ENCODE measurements at places on chromosomes 4 and X. TPM values are rescaled to one million over a fixed set of nuclear protein-coding genes. Genes with fewer than 3 reads are reported as not detected.

DNA sequence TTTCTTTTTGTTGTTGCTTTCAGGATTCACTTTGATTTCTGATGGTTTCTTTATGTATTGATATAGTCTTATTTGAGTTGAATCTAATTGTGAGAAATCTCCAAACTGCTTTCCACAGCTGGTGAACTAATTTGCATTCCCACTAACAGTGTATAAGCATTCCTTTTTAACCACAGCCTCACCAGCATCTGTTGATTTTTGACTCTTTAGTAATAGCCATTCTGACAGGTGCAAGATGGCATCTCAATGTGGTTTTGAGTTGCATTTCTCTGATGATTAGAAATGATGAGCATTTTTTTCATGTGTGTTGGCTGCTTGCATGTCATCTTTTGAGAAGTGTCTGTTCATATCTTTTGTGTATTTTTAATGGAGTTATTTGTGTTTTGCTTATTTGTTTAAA is 1023.1 kb downstream of the SH3BGRL start:
- no peak overlapping the region for H3K4me3 ChIP-seq
- no peaks in the 10 kb centered on the region for H3K36me3 ChIP-seq
- DNase-seq, result no peak
- H3K27me3 ChIP-seq, result no peaks in the 10 kb centered on the region

Gene PHOX2B
- total RNA-seq, result not detected

Gene FGB
- total RNA-seq, result not detected

Gene RNF212
- total RNA-seq, result 3.8 TPM

- no peak overlapping the region for H3K27ac ChIP-seq
- DNase-seq, result no peak
- H3K36me3 ChIP-seq, result no peaks in the 10 kb centered on the region
- H3K4me1 ChIP-seq, result no peaks in the 10 kb centered on the region
Observed at GRCh38 chr4:165199286-165199685, 8.1 kb upstream of the KLHL2 start.

Gene IQCM
- not detected for total RNA-seq

DNA sequence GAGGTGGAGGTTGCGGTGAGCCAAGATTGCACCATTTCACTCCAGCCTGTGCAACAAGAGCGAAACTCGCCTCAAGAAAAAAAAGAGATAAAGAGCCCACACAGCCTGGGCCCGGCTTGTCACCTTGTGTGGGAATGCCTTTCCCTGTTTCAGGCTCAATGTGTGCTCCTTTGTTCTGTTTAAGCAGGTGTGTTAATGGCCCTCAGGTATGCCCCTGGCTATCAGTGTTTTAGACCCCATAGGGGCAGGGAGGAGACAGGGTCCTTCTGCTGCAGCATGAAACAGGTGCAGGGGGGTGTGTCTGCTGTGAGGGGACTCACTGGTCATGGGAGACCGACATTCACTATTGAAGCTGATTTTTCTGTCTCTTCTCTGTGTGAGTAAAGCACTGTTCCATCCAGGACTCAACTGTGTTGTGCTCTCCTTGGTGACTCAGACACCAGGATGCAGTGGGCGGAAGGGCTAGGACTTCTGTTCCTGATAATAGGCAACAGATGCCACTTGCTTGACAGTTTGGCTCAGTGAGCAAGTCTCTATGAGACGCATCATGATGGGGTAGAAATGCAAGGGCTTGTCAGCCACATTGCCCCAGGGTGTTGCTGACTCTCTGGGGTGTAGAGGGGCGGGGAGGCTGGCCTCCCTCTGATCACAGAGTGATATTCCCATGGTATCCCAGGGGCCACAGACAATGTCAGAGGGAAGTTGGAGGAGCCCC is 15.6 kb upstream of the LAP3 start:
- no peak overlapping the region for H3K4me3 ChIP-seq
- H3K27me3 ChIP-seq, result no peaks in the 10 kb centered on the region
- no peak overlapping the region for H3K27ac ChIP-seq
- no peaks in the 10 kb centered on the region for H3K4me1 ChIP-seq

Gene HSFX4
- not detected for total RNA-seq

DNA sequence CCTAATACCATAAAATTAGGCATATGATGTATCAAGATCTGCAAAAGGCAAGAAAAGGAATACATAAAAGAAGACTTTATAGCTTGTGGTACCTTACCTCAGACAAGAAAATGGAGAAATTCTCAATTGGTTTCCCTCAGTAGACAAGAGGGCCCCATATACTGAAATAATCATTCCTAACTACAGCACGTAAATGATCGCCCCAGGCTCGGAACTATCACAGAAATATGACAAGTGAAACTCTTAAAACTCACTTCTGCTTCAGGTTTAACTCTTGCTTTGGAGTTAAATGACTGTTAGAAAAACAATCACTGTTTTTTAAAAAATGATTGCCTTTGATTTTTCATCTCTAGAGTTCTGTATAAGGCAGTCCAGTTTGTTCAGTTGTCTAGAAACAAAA is 38.6 kb upstream of the NAP1L5 start:
- no peak for DNase-seq
- no peaks in the 10 kb centered on the region for H3K36me3 ChIP-seq
- peaks cover 16% of the 10 kb centered on the region for H3K4me1 ChIP-seq

- no peak overlapping the region for H3K27ac ChIP-seq
- no peaks in the 10 kb centered on the region for H3K27me3 ChIP-seq
- no peaks in the 10 kb centered on the region for H3K4me1 ChIP-seq
Observed at GRCh38 chr4:177483760-177484159, 41.5 kb upstream of the AGA start.

- H3K36me3 ChIP-seq, result no peaks in the 10 kb centered on the region
- no peak overlapping the region for H3K27ac ChIP-seq
- DNase-seq, result no peak
- no peak overlapping the region for H3K4me3 ChIP-seq
Observed at GRCh38 chrX:112654871-112655270, 24.9 kb downstream of the LHFPL1 start.

GRCh38 chrX:113759422-113759821 is 824.5 kb upstream of the HTR2C start:
- peaks cover 9% of the 10 kb centered on the region for H3K4me1 ChIP-seq
- H3K36me3 ChIP-seq, result no peaks in the 10 kb centered on the region
- no peak for DNase-seq

DNA sequence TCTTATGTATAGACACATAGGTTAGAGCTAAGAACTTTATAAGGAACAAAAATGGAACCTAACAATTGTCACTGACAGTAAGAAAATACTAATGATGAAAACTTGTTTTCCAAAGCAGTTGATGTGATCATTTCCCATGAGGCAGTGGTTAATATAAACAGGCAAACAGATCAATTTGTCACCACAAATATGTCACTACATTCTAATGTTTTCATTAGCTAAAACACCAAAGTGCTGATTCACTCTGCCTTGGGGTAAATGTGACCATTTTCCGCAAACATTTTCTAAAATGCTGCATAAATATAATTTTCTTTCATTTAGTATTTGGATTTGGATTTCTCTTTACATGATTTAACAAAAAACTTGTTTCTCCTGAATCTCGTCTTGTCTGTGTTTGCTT is 408.9 kb upstream of the CTSO start:
- H3K27ac ChIP-seq, result no peak overlapping the region
- no peaks in the 10 kb centered on the region for H3K4me1 ChIP-seq
- no peak overlapping the region for H3K4me3 ChIP-seq
- DNase-seq, result no peak
- no peaks in the 10 kb centered on the region for H3K36me3 ChIP-seq

- no peak overlapping the region for H3K27ac ChIP-seq
- no peak for DNase-seq
- no peaks in the 10 kb centered on the region for H3K27me3 ChIP-seq
- no peak overlapping the region for H3K4me3 ChIP-seq
- peaks cover 17% of the 10 kb centered on the region for H3K36me3 ChIP-seq
- peaks cover 7% of the 10 kb centered on the region for H3K4me1 ChIP-seq
Observed at GRCh38 chr4:145842224-145842887, 96.3 kb downstream of the ZNF827 start.

Gene SH2D1A
- not detected for total RNA-seq

Gene TMSB15A
- total RNA-seq, result not detected

Gene GIMD1
- not detected for total RNA-seq

DNA sequence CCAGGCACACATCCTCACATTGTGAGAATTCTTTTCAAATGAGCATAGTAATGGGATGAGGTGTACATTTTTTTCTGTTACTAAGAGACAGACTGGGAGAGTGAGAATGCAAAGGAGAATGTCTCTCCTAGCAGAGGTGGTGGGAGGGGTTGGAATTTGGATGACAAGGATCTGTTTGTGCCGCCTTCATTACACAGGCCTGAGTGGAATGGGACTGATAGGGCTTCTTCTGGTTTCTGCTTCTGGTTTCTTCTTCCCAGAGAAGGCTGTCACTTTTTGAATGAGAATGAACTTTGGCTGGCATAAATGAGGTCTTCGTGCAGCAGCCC is 55.4 kb downstream of the C4orf51 start:
- no peaks in the 10 kb centered on the region for H3K36me3 ChIP-seq
- H3K27ac ChIP-seq, result no peak overlapping the region
- DNase-seq, result no peak
- H3K4me1 ChIP-seq, result peaks cover 5% of the 10 kb centered on the region
- no peak overlapping the region for H3K4me3 ChIP-seq
- peaks cover 3% of the 10 kb centered on the region for H3K27me3 ChIP-seq

DNA sequence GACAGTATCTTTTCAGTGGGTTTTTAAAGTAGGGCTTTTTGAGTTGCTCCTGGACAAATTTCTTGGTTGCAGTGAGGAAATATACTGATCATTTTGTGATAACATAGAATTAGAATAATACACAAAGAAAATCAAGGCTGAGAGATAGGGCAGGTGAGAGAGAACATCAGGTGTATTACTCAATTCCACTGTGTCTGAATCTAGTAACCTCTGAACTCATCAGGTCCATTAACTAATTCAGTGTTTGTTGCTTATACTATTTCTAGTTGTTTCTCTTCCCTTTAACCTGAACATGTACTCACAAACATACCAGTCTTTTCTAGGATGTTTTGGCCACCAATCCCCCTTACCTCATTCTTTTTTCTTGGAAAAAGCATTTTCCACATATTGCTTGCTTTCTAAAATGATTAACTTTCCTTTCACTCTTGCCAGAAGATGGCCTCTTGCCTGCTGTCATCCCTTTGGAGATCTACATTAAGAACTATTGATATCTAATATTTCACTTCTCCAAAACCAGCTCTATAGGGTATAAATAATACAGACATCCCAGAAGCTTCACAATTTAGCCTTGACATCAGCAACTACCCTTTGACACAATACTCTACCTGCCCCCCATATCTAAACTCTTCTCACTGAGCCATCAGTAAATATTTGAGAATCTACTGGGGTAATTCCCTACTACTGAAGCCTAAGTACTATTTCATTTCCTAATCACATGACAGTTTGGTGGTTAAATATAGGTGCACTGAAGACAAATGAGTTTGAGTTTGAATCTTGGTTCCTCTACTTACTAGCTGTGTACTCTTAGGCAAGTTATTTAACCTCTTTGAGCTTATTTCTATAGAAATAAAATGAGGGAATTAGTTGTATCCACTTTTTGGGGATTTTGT is 470.8 kb upstream of the IGFBP7 start:
- H3K4me1 ChIP-seq, result no peaks in the 10 kb centered on the region
- no peaks in the 10 kb centered on the region for H3K36me3 ChIP-seq
- H3K27ac ChIP-seq, result no peak overlapping the region
- no peak for DNase-seq
- no peak overlapping the region for H3K4me3 ChIP-seq

- H3K36me3 ChIP-seq, result no peaks in the 10 kb centered on the region
- peak; percentile 68 for DNase-seq
- no peaks in the 10 kb centered on the region for H3K27me3 ChIP-seq
Observed at GRCh38 chr4:2934077-2934812, 29.0 kb downstream of the NOP14 start.

Gene MID1
- total RNA-seq, result 0.32 TPM

Gene TMEM255A
- 0.25 TPM for total RNA-seq

DNA sequence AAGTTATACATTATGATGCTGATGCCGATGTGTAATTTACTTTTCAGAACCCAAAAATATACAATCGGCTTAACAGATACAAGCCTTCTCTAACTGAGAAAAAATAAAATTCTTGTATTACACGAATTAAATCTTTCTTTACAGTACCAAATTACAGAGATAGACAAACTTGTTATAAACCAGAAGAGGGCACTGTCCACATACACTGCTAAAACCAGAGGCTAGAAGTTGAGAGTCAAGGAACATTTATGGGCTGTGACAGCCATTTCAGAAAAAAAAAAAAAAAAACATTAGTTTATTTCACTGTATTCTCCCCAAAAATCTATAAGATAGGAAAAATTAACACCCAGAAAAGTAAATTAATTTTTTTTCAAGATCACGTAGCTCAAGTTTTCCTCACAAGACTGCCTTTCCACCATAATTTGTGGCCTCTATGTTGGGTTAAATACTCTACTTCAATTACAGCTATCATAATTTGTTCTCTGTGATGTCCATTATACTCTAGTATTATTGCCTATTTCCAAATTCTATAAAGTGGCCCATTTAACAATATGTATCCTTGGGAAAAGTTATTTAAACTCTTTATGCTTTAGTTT is 12.0 kb downstream of the EREG start:
- no peak overlapping the region for H3K27ac ChIP-seq
- no peaks in the 10 kb centered on the region for H3K27me3 ChIP-seq
- H3K36me3 ChIP-seq, result no peaks in the 10 kb centered on the region

Gene DEFB131A
- total RNA-seq, result not detected

GRCh38 chrX:27445438-27445837 is 17.7 kb downstream of the PPP4R3C start:
- H3K27ac ChIP-seq, result no peak overlapping the region
- DNase-seq, result no peak
- H3K4me3 ChIP-seq, result no peak overlapping the region
- H3K4me1 ChIP-seq, result no peaks in the 10 kb centered on the region
- no peaks in the 10 kb centered on the region for H3K36me3 ChIP-seq
- no peaks in the 10 kb centered on the region for H3K27me3 ChIP-seq

- peak; percentile 32 for DNase-seq
- peaks cover 10% of the 10 kb centered on the region for H3K4me1 ChIP-seq
- peak overlapping the region; percentile 18 for H3K4me3 ChIP-seq
- H3K36me3 ChIP-seq, result no peaks in the 10 kb centered on the region
Observed at GRCh38 chr4:43607827-43608461, 715.4 kb downstream of the GRXCR1 start.

GRCh38 chr4:6022607-6023288 is 4.5 kb upstream of the C4orf50 start:
- no peaks in the 10 kb centered on the region for H3K27me3 ChIP-seq
- no peak for DNase-seq
- no peak overlapping the region for H3K27ac ChIP-seq
- H3K4me3 ChIP-seq, result no peak overlapping the region

DNA sequence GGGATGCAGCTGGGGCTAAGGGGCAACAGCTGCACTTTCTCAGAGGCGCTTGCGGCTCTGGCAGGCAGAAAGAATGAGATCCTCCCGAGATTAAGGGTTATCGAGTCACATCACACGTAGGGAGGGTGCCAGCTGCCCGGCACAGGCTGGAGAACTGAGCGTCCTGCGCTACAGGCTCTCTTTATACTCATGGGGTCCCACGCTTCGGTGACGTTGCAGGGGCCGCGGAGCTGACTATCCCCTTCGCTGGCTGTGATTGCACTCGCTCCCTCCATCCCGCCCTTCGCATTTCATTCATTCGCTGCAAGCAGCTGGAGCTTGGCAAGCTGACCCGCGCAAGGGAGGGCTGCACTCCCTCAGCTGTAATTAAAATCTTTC is at the start of gene TACR3:
TACR3 (minus strand) TSS at position 156 of the 378 bp plus-strand sequence. CDS start 310 bp downstream, outside the sequence.
- H3K4me1 ChIP-seq, result no peaks in the 10 kb centered on the region
- no peaks in the 10 kb centered on the region for H3K27me3 ChIP-seq

- H3K4me1 ChIP-seq, result no peaks in the 10 kb centered on the region
- no peak overlapping the region for H3K27ac ChIP-seq
- DNase-seq, result no peak
- no peak overlapping the region for H3K4me3 ChIP-seq
- no peaks in the 10 kb centered on the region for H3K36me3 ChIP-seq
Observed at GRCh38 chrX:108945883-108946523, 209.6 kb upstream of the IRS4 start.

Measured in B cell (primary cell).